ENCODE measurements at places on chromosomes 11 and 22. TPM values are rescaled to one million over a fixed set of nuclear protein-coding genes. Genes with fewer than 3 reads are reported as not detected.
A peak's percentile ranks its signal among the peaks of the same experiment; 100 is the strongest.

The CARD18 gene
- not detected for total RNA-seq

The HPX gene
- total RNA-seq, result 1.3 TPM

GRCh38 chr22:30047364-30047738 lies 32.9 kb upstream of the HORMAD2 start:
- H3K4me1 ChIP-seq, result peaks cover 11% of the 10 kb centered on the region
- H3K4me3 ChIP-seq, result no peak overlapping the region
- peak; percentile 65 for DNase-seq
- H3K27me3 ChIP-seq, result no peaks in the 10 kb centered on the region
- no peak overlapping the region for H3K27ac ChIP-seq

DNA sequence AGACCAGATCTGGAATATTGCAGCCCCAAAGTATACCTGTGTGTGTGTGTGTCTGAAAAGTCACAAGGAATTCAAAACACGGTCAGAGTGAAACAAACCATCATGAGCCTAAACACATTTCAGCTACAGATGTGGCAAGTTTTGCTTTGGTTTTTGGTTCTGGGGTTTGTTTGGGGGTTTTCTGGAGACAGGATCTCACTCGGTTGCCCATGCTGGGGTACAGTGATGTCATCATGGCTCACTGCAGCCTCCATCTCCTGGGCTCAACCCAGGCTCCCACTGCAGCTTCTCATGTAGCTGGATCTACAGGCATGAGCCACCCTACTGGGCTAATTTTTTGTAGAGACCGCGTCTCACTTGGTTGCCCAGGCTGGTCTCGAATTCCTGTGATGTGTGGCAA lies 41.4 kb upstream of the PHF21A start:
- no peak overlapping the region for H3K27ac ChIP-seq
- H3K27me3 ChIP-seq, result no peaks in the 10 kb centered on the region
- H3K4me1 ChIP-seq, result no peaks in the 10 kb centered on the region

GRCh38 chr11:115618428-115618827 lies 114.2 kb upstream of the CADM1 start:
- no peaks in the 10 kb centered on the region for H3K27me3 ChIP-seq
- no peaks in the 10 kb centered on the region for H3K4me1 ChIP-seq
- no peak overlapping the region for H3K27ac ChIP-seq
- no peak for DNase-seq
- H3K4me3 ChIP-seq, result no peak overlapping the region

DNA sequence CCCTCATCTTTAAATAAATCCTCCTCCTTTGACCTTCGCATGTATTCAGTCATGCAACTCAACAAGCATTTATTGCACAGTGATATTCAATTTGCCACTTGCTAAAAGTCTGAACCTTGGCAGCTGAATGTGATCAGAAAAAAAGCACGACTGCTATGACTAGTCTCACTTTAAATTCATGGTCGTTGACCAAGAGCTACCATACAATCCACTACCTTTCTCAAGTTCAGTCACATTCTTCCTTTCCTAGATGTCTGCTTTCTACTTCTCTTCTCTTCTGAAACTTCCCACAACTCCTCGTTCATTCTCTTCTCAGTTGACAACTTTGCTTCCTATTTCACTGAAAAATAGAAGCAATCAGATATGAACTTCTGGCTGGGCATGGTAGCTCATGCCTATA lies 2.0 kb upstream of the SAA1 start:
- H3K4me1 ChIP-seq, result no peaks in the 10 kb centered on the region
- H3K36me3 ChIP-seq, result no peaks in the 10 kb centered on the region
- no peak overlapping the region for H3K27ac ChIP-seq
- no peak for DNase-seq
- peaks cover 3% of the 10 kb centered on the region for H3K27me3 ChIP-seq

GRCh38 chr22:49915610-49916009 lies 2.6 kb downstream of the ALG12 start:
- DNase-seq, result no peak
- H3K27me3 ChIP-seq, result no peaks in the 10 kb centered on the region
- H3K4me3 ChIP-seq, result no peak overlapping the region

GRCh38 chr11:120389693-120390584 lies 53.7 kb downstream of the ARHGEF12 start:
- no peaks in the 10 kb centered on the region for H3K27me3 ChIP-seq
- no peak overlapping the region for H3K27ac ChIP-seq
- H3K36me3 ChIP-seq, result no peaks in the 10 kb centered on the region
- H3K4me3 ChIP-seq, result no peak overlapping the region
- DNase-seq, result no peak

GRCh38 chr11:105033781-105034180 lies 1.2 kb downstream of the CASP1 start:
- peak overlapping the region; percentile 64 for H3K4me3 ChIP-seq
- H3K36me3 ChIP-seq, result peaks cover 26% of the 10 kb centered on the region
- no peak for DNase-seq
- H3K27me3 ChIP-seq, result no peaks in the 10 kb centered on the region
- peak overlapping the region; percentile 74 for H3K27ac ChIP-seq
- H3K4me1 ChIP-seq, result peaks cover 60% of the 10 kb centered on the region

Data from CD4-positive, alpha-beta memory T cell (primary cell).